Hippocampal formation (tissue), 2 donors: ENCODE measurements at places on chromosomes 11 and 22.

DNA sequence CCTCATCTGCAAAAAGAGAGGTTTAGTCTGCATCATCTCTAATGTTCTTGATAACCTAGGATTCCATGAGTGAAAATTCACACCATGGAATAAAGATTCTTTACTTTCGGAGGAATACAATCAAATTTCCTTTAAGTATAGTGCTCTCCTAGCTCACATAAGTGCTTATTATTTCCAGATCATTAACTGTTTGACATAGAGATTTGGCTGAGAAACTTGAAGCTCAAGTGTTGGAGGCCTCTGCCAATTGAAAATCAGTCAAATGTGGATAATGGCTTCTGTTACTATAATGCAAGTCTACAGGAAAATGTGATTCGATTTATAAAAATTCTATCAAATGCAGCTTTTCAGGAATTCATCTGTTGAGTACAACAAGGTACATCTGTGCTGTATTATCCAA lies 144.6 kb downstream of the KIF18A start:
- no peak for DNase-seq

- peak; percentile 51 for DNase-seq
Observed at GRCh38 chr11:35919244-35919643, 24.6 kb upstream of the LDLRAD3 start.

GRCh38 chr22:40281717-40282116 lies 64.6 kb upstream of the ADSL start:
- DNase-seq: no peak

- no peak for DNase-seq
Observed at GRCh38 chr11:34284811-34285481, 72.9 kb downstream of the ABTB2 start.

- DNase-seq: no peak
Observed at GRCh38 chr11:105719073-105719822, 109.4 kb downstream of the GRIA4 start.

- DNase-seq: no peak
Observed at GRCh38 chr22:43890901-43891331, 897 bp downstream of the PNPLA5 start.

- DNase-seq: no peak
Observed at GRCh38 chr11:62806611-62807121, 1.4 kb upstream of the NXF1 start.

DNA sequence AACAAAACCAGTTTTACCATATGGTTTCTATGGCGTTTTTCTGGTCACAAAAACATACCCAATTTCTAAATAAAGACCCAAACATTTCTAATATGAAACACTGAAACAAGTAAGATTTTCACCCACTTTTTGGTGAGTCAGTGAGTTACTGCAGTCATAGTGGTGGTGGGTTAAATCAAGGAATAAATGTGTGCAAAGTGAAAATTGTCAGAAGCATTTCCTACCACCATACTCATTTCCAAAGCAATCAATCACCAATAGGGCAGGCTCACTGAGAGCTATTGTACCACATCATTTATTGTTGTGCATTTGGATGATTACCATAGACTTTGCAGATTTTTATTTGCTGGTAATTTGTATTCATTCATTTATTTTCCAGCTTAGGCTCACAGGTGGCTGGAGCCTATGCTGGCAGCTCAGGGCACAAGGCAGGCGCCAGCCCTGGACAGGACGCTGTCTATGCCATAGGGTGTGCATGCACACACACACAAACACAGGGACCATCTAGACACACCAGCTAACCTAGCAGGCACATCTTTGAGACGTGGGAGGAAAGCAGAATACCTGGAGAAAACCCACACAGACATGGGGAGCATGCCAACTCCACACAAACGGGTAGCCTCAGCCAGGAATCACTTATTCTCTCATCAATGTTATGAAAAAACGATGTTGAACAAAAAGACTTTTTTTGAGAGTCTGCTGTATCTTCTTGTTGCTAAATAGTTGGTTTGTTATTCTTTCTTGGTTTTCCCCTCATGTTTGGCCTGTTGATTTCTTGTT lies 5.1 kb downstream of the FAM118B start:
- no peak for DNase-seq

- DNase-seq: no peak
Observed at GRCh38 chr22:22362936-22363335, 118.3 kb downstream of the VPREB1 start.
